Stimulated activated CD4-positive, alpha-beta T cell treated with anti-CD3 and anti-CD28 coated beads, Interleukin-4, amount 100 ng/mL, for 4 hours (primary cell): ENCODE measurements at places on chromosomes 3 and 15.

GRCh38 chr3:128629936-128630335 lies 20.7 kb downstream of the RPN1 start:
- DNase-seq: no peak

DNA sequence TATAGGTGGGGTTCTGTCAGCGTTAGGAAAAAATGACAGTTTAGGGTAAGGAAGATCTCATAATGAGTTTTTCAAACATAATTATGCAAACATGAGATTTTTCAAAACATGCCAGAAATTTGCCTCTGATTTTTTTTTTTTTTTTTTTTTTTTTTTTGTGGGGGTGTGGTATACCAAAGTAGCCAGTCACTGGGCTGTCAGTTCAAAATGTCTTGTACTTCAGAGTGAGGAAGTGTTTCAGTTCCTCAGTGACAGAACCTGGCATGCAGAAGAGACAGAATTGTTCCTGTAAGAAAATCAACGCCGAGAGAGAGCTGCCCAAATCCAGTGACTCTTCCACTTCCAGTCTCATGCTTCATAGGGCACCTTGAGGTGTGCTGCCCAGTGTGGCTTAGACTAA lies 9.7 kb downstream of the NCBP2 start:
- no peak for DNase-seq

DNA sequence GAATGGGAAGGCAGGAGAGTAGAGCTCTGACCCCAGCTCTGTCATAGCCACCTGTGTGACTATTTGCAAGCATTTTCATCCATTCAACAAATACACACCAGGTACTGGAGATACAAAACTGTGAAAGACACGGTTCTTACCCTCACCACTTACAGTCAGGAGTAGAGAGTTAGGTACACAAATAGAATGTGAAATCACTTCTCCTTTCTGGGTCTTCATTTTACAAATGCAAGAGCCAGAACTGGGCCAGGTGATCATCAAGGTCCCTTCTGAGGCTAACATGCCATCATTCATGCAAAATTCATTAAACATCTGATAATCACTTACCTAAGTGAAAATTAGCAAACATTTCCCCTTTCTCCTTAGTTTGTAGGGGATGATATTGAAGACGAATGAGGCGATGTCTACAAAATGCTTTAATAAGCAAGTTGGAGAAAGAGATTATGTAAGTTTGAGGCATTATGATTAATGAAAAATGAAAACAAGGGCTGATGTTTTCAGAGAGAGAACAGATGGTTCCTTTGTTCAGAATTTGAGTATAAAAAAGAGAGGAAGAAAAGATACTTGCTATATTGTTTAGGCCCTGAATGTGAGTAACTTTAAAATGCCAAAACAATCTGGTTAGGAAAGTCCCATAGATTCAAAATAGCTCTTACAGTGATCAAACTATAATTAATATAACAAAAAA lies 88.6 kb downstream of the LPP start:
- DNase-seq: no peak

DNA sequence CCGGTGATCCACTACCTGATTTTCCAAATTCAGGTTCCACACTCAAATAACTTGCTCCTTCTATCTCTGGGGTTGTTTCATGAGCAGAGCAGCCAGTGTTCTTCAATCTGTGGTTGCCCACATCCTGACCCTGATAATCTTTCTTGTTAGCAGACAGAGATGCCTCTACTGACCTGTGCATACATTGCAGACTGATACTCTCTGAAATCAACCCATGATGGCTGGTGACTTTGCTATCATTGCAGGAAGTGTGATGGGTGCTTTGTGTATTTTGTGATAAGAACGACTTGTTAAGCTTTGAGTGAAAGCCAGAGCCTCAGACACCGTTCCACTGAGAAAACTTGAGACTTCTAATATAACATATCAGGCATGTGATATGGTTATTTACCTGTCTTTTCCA lies 39.9 kb downstream of the GATM start:
- DNase-seq: no peak

DNA sequence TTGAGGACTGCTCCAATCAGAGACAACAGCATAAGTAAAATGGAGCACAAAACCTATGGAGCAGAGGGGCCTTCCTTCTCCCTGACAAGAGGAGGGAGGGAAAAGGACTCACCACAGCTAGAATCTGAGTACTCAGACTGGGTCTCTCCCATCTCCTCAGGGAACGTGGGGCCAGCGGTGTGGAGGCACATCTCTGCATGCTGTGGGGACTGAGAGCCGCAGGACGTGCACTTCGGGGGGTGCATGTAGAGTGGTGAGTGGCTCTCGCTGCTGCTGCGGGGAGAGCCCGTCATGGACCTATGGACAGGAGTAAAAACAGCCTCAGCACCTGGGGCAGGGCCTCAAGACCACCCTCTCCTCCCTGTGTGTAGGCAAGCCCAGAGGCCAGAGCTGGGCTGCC lies 17.0 kb downstream of the BCL6 start:
- no peak for DNase-seq

- no peak for DNase-seq
These were observed 1117.5 kb downstream of the TBL1XR1 start for GRCh38 chr3:176079785-176080184.

GRCh38 chr3:66508461-66508860 lies 7.6 kb upstream of the LRIG1 start:
- DNase-seq: no peak

GRCh38 chr3:16994854-16995525 lies 110.2 kb downstream of the PLCL2 start:
- no peak for DNase-seq
